ENCODE measurements at places on chromosomes 6 and 20.

DNA sequence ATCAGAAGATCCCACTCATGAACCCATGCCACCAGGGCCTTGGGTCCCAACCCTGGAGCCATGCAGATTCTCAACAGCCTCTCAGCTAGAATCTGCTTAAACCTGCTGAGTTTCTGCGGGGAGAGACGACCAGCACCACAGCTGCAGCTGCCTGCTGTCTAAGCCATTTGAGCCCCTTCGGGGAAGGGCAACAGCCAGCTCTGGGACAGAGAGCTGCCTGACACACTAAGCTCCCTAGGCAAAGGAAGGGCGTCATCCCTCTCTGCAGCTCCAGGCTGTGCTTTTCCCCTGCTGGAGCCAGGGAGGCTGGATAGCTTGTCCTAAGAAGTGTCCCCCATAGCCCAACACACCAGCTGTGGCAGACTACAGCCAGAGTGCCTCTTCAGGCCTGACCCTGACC is 182.5 kb downstream of the OTOR start:
- no peak for DNase-seq

DNA sequence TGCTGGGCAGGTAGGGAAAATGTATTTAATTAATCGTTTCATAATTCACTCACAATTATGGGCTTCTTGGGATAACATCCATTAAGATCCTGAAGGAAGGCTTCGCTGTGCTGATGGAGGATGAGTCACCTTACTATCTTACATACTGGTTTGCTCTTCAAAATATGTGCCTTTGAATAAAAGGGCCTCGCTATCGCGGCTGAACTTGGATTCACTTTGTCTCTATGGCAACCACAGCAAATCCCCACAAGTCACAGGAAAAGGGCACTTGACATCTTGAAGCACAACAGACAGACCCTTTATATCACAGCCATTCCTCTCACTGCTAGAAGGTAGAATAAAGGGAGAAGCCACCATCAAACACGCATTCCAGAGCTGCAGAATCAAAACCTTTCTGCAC is 141.3 kb upstream of the MYLIP start:
- DNase-seq, result no peak

DNA sequence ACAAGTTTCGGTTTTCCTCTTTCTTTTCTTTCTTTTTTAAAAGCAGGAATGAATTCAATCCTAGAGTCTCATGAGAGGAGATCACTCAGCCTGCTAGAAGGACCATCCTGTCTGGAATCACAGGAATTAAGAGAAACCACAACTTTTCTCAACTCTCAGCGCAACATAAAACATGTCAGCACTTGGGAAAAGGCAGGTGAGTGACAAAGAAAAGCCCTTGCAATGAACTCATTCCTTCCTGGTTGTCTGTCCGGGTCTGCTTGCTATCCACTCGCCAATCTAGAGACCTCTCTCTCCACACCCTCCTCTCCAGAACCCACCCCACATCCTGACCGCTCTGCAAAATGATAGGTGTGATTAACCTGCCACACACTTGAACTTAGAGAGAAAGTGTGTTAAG is 253.8 kb downstream of the LY86 start:
- no peak for DNase-seq

DNA sequence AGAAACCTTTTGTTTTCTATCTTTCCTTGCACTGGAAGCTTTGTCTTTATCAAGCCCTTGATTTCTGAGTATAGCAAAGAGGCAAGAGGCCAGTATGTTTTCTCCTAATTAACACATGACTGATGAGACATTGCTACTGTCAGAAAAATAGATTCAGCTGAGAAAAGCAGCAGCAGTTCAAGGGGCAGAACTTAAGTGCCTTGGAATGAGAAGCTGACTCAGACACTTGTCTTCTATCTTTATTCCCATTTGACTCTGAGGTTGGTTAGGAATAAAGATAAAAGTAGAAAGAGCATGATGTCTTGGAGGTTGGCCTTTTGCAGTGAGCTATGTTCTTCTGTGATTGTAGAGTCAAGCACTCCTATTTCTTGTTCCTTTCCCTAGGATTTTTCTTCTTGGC is 79.1 kb upstream of the MAN1A1 start:
- DNase-seq, result no peak

DNA sequence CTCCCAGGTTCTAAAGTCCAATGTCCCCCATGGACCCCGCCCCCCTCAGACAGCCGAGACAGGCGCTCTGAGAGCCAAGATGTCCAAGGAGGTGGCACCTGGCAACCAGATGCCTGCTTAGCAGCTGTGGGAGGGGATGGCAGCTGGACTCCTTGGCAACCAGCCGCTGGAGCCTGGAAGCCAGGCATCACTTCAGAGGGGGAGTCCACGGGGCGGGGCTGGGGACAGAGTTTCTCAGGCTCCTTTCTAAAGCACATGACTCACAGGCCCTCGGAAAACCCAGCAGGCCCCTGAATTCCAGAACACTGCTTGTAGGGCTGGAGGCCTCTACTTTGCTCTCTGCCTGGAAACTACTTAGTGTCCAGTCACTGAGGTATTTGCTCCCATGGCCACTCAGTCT is 51.5 kb downstream of the PREX1 start:
- no peak for DNase-seq

All from activated T-cell treated with anti-CD3 and anti-CD28 coated beads, Interleukin-2, amount 50 U/mL, for 72 hours (primary cell).